ENCODE measurements at places on chromosomes 5 and 9.

DNA sequence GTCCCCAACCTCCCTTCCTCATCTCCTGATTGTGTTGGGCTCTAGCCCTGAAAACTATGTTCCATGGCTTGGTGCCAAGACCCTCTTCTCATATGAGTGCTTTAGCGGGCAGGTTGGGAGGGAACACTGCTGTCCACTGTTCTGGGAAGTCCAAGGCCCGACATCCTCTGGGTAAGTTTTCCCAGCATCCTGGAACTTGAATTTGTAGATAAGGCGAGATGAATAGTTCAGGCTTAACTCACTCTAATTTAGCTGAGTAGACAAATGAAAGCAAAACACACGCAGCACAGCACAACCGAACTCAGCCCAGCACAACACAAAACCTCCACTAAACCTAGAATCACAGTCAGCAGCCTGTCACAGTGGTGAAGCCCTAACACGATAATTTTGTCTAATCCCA, 95.3 kb upstream of the SLC28A3 start:
- no peak for DNase-seq

- DNase-seq: no peak
These were observed 115.2 kb downstream of the PRDM6 start for GRCh38 chr5:123204251-123204650.

DNA sequence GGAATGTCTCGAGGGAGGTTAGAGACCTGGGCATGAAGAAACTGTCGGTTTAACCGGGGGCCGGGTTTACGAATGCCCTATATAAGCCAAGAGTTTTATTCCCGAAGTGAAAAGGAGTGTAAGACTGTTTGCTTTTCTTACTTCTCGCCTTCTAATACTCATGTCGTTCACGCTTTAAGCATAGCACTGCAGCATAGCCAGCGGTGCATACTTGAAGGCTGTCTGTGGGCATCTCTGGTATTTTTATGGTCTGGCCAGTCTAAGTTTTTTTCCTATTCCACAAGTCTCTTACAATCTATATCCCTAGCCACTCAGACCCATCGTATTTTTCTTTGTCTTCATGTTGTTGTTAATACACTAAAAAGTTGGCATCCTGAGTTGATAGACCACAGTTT, 1.2 kb downstream of the UHRF2 start:
- DNase-seq: no peak

- DNase-seq: no peak
These were observed 523.5 kb upstream of the KLF4 start for GRCh38 chr9:108012886-108013665.

- no peak for DNase-seq
These were observed 123.5 kb upstream of the TARS1 start for GRCh38 chr5:33317271-33317670.
